ENCODE measurements at places on chromosomes 7 and 10.
A peak's percentile ranks its signal among the peaks of the same experiment; 100 is the strongest.

- DNase-seq, result no peak
These were observed 51.7 kb downstream of the CPEB3 start for GRCh38 chr10:92239151-92239599.

- DNase-seq, result no peak
These were observed 915.8 kb downstream of the TYW1 start for GRCh38 chr7:67912437-67912836.

- no peak for DNase-seq
These were observed 2.6 kb downstream of the GTPBP4 start for GRCh38 chr10:990808-991207.

DNA sequence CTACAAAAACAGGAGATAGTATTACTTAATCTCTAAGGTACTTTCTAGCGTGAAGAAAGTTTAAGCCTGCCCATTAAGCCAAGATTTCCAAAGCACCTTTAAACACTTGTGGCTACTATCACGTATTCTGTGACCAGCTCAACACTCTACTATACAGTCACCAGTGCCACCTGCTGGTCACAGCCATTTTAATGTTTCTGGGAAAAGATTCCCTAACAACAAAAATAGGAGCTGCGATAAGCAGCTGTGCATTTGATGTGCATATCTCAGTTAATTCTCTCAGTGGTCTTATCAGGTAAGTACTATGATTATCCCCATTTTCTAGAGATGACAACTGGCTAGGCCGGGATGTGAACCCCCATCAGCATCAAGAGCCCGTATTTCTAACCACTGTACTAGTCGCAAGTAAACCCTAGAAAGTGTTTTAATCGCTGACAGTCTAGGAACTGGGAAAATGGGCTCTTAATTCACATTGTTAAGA, 860 bp downstream of the SEC31B start:
- DNase-seq, result peak; percentile 20

- no peak for DNase-seq
These were observed 25.9 kb downstream of the HSPB1 start for GRCh38 chr7:76328389-76328788.

GRCh38 chr10:46542567-46543465, 13.6 kb downstream of the GPRIN2 start:
- no peak for DNase-seq
